ENCODE measurements at places on chromosomes 5 and 9.

GRCh38 chr9:96751815-96752214, 26.1 kb downstream of the ZNF510 start:
- no peak for DNase-seq

DNA sequence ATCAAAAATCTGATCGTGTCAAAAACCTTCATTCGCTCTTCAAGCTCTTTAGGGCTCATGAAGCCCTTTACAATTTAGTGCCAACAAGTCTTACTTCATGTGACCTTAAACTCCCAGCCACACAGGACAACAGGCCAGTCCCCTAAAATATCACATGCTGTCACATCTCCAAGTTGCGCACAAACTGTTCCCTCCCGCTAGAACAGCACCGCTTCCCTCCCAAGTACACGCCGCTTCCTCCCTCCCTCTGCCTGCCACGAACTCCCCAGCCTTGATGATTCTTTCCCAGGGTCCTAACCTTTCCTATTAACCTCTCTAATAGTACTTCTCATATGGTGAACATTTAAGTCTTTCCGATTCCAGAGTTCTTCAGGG, 91.2 kb downstream of the TLE1 start:
- DNase-seq, result no peak

DNA sequence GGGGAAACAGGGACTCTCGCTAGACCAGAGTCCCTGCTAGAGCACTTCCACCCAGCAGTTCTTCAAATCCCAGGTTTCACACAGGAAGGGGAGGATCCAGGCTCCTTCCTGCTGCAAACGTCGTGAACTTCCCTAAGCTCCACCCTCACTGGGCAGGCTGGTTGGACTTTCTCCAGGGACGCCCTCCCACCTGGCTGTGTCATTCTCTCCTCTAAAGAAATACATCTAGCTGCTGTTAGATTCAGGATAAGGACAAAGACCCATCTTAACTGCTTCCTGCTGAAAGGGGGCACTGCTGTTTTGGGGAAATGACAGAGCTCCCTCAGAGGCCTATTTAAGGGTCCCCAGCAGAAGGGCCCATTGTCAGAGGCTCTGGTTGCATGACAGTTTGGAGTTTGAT, 230.7 kb downstream of the SEMA6A start:
- DNase-seq, result no peak

- no peak for DNase-seq
These were observed 72.3 kb downstream of the GCNT1 start for GRCh38 chr9:76531231-76531780.

DNA sequence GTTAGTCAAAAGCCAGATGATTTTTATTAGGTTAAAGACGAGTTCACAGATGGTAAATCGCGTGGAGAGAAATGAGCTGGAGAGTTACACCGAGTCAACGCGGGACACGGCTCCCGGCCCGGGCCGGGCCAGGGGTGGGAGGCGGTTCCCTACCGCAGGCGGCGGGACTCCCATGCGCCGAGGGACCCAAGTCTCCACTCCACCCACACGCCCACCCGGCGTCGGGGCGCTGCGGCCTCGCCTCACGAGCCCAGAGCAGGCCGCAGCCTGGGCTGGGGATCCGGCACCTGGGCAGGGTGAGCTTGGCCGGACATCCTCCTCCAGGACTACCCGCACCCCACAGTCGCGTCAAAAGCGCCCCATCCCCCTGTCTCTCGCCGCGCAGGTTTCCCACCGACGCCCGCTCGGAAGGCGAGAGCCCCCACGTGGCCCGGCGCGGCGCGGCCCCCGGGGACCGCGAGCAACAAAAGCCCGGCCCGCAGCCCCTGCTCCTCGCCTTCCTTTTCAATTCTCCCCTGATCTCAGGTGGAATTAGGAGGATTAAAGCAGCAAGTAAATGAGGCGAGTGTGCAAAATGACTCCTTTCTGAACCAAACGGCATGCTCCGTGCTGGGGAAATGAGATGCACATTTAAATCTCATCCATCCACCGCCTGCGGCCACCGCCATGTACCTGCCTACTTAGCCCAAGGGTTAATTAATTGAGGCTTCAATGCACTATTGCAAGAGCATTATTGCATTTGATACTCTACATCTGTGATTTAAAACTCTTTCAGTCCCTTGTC, 196.5 kb upstream of the TBCA start:
- no peak for DNase-seq

- DNase-seq, result no peak
These were observed 23.3 kb downstream of the C5 start for GRCh38 chr9:121026768-121027167.

GRCh38 chr5:150146235-150146634, 9.4 kb downstream of the PDGFRB start:
- DNase-seq, result no peak

DNA sequence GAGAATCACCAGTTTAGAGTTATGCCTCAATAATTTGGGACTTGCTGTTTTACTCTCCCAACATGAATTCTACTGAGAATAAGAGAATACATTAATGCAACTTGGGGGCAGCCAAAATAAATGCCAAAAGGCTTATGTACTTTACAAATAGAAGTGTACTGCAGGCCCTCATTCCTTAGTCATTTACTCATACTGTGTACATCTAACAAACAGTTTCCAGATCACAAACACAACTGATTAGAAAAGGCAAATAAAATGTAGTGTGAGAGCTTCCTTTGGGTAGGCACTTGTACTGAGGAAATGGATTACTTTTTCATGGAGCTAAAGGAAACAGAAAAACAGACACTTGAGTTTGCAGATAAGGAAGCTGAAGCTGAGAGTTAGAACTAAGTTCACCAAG, 12.6 kb downstream of the ANKDD1B start:
- DNase-seq, result no peak

DNA sequence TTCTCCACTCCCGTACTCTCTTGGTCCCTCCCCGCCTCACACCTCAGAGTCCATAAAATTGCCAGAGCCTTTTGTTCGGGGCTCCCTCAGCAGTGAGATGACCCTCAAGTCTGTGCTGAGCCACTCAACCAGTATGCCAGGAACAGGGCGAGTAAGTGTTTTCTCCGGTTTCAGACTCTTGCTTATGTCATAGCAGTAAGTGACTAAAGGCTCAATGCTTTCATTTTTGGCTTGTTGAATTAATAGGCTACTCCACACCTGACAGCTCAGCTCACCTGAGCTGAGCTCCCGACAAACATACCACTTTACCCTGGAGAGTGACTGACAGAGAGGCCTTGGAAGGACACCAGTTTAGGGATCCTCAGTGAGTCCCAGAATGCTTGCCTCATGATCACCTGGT, 30.5 kb downstream of the PCSK1 start:
- no peak for DNase-seq

DNA sequence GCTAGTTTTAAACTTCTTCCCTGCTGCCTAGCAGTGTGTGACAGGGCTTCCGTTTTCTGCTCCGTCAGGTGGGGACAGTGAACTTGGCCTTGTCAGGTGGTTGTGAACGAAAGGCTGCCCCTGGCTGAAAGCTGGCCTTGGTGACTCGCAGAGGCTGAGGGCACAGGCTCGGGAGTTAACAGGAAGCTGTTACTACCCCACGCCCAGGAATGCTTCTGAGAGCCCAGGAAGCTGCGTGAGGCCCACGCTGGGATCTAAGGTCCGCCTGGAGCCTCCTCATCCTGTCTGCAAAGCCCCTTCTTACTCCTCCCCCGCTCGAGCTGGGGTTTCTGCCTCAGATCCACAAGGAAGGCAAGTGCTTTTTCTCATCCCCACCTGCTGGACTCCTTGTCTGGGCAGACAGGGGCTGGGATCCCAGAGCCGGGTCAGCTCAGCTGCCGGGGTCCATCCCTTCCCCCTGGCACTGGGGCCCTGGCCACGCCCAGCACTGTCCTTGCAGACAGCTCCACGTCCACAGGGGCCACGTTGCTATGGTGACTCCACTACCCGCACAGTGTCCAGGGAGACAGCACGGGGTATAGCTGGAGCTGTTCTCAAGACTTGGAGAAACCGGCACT, 124.7 kb upstream of the TBC1D2 start:
- peak; percentile 15 for DNase-seq

GRCh38 chr5:127358740-127359139, 68.1 kb downstream of the MEGF10 start:
- DNase-seq, result no peak

DNA sequence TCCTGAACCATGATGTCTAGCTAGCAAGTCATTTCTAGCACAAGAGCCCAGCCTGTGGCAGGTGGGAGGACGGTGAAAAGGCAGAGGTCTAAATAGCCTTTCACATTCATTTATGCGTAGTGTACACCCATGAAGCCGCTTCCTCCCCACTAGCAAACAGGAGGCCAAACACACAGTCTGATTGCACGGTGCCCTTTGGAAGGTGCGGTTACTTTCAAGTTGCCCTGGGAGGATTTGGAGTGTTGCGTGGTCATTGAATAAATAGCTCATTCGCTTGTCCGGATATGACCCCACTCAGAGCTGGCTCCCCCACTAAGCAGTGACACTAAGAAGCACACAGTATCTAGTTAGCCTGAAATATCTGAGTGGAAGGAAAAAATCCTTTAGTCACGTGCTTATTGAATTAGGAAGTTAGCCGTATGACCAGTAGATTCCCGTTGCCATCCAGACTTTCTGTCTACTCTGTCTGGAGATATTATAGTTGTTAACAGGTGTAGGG, 664 bp upstream of the ARSB start:
- DNase-seq, result no peak

DNA sequence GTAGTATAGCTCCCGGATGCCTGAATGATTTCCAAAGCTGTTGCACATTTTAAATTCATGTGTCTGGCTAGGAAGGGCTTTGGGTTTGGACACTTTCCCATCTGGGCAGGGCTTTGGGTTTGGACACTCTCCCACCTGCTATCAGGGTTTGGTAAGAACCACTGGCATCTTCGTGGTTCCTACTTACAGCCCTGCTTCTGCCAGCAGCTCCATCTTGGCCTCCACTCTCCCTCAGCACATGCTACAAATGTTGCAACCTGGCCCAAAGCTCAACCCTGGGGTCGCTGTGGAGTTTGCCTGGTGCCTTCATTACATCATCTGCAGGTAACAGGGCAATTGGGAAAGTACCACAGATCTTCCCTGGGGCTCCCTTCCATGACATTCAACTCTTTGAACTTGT, 3.5 kb downstream of the TMCO6 start:
- no peak for DNase-seq

GRCh38 chr9:1366276-1366675, 316.1 kb downstream of the DMRT2 start:
- no peak for DNase-seq

GRCh38 chr9:35771943-35772342, 17.9 kb upstream of the MSMP start:
- no peak for DNase-seq

DNA sequence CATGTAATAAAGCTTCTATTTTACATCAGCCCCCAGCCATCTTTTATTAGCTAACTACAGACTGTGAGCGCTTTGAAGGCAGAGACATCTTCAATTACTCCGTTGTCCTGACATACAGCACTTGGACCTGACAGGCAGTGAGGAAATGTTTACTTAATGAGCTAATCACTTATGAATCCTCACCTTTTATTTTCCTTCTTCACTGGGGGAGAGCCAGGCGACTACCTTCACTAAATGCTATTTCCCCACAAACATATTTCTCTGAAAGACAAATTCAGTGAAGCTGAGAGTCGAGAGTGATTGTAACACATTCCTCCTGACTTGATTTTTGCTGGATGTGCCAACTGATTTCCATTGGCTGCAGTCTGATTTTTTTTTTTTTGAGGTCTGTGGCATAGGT, 192.1 kb upstream of the CLINT1 start:
- no peak for DNase-seq

DNA sequence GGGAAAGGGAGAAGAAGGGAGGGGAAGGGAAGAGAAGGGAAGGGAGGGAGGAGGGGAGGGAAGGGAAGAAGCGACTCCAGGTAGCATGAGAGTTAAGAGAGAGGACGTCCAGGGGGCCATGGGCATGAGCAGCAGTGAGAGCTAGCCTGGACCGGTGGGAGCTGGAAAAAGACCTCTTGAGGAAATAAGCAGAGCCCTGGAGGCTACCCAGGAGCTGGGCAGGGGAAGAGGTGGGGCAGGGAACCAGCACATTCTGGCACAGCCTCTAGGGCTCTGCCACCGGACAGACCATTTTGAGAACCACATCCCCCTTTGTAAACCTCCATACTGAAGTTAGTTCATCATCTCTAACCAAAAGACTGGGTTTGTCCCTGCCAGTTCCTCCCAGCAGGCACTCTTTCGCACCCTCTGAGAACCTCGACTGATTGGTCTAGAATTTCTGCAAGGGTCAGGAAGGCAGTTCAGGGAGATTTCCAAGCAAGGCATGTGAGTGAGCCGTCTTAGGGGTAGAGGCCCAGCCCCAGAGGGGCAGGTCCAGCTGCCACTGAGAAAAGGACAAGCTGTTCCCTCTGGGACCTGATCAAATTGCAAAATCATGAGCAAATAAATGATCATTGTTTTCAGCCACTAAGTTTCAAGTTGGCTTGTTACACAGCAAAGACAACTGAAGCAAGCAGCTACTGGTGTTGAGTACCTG, 11.6 kb downstream of the NAIF1 start:
- DNase-seq, result no peak

DNA sequence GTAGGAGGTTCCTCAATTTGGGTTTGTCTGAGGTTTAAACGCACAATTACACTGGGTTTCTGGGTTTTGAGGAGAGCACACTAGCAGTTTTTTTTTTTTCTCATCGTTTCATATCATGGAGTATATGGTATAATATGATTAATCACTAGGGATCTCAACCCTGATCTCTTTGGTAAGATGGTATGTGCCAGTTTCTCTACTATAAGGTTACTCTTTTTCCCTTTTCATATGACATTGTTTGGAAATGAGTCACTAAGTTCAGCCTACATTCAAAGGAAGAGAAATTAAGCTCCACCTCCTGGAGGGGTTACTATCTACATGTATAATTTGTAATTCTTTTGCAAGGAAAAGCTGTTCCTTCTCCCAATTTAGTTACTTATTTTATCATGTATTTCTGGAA, 35.2 kb downstream of the MTRR start:
- DNase-seq, result no peak

DNA sequence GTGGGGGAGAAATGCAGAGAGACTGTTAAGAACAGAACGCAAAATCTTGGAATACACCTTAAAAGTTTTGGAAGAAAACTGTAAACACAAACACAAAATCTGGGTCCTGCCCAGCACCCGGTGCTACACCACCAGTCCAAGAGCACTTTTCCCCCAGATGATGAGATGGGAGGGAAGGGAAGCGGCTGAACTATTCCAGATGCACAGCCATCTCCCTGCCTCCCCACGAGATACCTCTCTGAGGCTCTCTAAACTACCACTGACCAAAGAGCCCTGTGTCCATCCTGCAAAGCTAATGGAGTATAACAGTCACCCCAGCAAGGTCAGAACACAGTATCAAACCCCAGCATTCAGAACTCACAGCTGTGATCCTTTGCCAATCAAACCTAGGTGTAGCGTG, 8.0 kb downstream of the SPARC start:
- no peak for DNase-seq

GRCh38 chr5:117262572-117263131, 688.0 kb upstream of the SEMA6A start:
- no peak for DNase-seq
